HS-5 (cell line): ENCODE measurements at places on chromosomes 2 and 18.

DNA sequence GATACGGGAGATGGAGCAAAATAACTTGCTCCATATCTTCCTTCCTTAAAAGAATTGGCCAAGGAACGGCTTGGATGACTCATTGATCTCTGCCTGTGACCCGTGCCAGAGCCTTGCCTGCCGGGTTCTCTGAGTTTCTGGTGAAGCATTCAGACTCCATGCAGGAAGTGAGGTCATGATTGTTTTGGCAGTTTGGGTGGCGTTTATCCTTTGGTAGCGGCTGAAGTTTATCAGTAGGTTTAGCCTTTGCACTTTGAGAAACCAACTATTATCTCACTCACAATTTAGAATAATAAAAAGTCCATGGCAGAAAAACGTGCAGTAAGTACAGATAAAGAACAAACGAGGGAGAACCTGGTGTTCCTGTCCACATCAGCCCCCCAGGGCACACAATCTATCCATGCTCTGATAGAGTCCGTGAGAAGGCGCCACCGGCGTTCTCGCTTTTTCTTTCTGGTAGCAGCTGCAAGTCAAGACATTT, 15.0 kb upstream of the CTAGE1 start:
- DNase-seq, result peak; percentile 90

DNA sequence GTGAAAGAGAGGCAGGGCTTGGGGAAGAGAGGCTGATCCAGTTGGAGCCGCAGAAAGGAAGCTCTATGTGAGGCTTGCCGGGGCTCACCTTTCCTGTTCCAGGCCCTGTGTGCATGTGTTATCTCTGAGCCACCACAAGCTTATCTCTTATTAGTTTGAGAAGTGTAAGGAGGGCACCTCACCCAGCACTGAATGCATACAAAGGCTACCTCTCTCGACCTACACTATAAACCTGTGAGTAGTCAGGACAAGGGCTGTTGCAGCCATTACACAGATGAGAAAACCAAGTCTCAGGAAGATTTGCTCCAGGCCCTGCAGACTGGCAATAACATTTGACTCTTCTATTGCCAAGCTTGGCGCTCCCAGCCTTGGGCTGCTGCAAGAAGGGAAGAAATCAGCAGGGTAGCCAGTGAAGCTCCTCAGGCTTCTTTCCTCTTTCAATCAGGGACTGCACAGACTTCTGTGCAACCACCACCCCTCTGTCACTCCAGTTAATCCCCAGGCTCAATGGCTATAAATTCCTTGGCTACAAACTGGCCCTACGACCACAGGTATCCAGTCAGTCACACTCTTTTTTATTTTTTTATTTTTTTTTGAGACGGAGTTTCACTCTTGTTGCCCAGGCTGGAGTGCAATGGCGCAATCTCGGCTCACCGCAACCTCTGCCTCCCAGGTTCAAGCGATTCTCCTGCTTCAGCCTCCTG, 73.8 kb downstream of the CLHC1 start:
- no peak for DNase-seq

DNA sequence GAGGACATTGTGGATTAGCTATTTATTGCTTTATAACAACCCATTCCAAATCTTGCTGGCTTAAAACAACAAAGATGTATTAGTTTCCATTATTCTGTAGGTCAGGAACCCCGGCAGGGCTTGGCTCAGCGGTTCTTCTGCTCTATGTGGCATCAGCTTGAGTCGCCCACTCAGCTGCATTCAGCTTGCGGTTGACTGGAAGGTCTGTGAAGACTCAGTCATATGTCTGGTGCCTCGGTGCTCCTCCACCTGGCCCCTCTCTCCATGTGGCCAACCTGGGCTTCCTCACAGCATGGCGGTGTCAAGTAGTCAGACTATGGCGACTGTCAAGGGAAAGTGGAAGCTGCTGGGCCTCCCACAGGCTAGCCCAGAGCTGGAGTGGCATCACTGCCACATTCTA, 48.6 kb downstream of the EMILIN2 start:
- DNase-seq, result no peak

DNA sequence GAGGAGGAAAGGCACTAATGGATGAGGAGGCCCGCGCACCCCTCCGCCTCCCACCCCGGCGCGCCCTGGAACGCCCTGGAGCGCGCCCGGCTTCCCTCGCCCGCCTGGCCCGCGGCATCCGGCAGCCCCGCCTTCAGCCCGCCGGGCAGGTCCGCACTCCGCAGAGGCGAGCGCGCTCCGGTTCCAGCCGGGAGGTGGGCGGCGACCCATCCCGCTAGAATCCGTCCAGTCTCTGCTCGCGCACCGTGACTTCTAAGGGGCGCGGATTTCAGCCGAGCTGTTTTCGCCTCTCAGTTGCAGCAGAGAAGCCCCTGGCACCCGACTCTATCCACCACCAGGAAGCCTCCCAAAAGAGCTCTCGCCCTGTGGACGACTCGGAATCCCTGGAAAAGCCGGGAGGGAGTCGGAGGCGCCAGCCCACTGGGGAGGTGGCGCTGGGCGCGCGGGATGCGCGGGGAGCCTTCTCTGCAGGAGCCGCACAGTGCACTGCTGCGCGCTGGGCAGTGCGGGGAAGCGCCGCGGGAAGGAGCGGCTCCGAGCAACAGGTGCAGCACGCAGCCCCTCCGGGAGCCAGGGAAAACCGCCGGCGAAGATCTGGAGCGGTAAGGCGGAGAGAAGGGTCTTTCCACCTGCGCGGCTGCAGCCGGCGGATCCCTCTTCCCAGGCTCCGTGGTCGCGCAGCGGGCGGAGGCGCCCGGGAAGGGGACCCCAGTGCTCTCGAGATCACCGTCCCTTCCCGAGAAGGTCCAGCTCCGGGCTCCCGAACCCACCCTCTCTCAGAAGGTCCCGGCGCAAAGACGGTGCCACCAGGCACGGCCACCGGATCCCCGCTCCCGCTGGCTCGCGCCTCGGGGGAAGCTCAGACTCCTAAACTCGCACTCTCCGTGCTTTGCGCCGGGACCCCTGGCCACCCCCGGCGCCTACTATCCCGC, at the start of gene GALR1:
Gene GALR1 (plus strand): TSS at position 280 of the 932 bp plus-strand sequence. CDS start 701 bp downstream, outside the sequence.
- DNase-seq, result no peak

- no peak for DNase-seq
Observed at GRCh38 chr18:7020995-7021777, 96.4 kb downstream of the LAMA1 start.

DNA sequence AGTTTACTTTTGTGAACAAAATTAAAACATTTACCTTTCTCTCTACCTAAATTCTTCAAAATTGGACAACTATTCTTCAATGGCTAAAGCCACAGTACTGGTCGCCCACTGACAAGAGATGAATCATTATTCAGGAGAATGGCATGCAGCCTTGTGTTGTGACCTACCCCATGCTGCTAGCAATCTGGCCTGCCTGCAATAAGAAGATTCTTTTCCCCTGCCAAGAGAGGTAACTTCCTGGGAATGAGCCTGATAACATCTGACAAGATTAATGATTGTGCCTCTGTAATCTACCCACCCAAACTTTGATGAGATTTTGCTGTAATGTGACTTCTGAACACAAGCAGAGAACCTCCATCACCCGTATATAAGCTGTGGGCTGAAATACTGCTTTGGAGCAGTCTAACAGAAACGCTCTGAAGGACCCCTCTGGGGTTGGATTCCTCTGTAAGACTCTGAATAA, 47.0 kb upstream of the ST3GAL5 start:
- peak; percentile 49 for DNase-seq

GRCh38 chr2:199431746-199432213, 26.0 kb downstream of the SATB2 start:
- DNase-seq, result no peak

GRCh38 chr2:190636361-190636760, 12.5 kb upstream of the NAB1 start:
- DNase-seq, result peak; percentile 86

DNA sequence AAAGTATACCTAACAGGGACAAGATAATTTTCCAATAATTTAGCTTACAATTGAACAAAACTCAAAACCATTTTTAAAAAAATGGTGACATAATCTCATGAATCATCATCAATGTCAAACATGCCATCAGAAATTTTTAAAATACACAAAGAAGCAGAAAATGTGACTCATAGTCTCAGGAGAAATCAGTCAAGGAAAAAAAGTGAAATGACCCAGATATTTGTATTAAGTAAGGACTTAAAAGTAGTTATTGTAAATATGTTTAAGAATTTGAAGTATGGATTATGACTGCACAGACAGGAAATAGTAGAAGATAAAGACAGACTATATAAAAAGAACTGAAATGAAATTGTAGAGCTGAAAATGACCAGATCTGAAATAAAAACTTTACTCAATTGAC, 473.9 kb upstream of the SYT4 start:
- DNase-seq, result peak; percentile 19

GRCh38 chr2:73290049-73290839, 3.1 kb downstream of the EGR4 start:
- DNase-seq, result no peak

- DNase-seq, result no peak
Observed at GRCh38 chr2:101310090-101310833, 1.8 kb upstream of the RNF149 start.

DNA sequence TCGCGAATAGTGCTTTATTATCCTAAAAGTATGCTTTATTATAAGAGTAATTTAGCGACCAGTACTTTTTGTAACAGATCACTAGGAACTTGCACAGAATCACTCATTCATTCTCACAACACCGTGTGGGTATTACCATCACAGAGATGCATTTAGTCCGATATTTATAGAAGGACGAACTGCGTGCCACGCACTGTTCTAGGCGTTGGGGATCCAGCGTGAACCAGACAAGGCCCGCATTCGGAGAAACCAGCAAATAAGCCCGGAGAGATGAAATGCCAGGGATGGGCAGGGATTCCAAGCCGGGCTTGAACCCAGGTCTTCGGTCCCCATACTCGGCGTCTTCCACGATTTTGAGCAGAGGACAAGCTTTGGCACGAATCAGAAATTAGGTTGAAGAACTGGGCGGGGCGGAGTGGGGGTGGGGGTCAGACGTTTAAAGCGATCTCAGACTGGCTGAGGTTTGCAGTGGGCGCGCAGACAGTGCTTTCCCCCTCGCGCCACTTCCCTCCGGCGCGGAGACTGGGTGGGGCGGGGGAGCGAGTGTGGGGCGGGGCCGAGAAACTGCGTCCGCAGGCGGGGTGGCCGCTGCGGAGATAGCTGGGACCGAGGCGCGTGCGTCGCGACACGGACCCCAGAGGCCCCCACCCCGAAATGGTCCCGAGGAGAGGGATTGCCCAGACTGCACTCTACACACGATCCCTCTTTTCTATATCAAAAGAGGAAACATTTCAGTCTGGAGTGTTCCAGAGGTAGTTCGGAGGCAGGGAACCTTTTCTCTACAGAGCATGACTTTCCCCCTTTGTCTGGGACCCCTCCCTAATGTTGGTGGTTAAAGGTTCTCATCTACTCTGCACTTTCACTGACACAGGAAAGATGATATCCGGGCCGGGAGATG, 1.1 kb upstream of the CXCR4 start:
- DNase-seq, result no peak

GRCh38 chr2:86171295-86171694, 24.0 kb downstream of the IMMT start:
- no peak for DNase-seq

DNA sequence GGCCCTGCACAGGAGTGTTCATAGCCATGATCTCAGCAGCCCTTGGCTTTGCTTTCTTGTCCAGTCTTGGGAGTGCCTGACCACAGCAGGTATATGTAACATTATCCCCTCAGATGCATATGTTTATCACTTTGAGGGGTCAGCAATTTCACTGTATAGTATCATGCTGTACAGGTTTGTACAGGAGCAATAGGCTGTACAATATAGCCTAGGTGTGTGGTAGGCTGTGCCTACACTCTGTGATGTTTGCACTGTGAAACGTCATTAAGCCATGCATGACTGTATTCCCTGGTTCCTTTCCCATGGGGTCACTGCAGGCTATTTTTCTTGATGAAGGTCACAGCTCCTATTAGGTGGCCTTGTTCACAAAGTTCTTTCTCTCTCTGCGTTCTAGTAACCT, 4.7 kb upstream of the IL36G start:
- DNase-seq, result no peak

- peak; percentile 0 for DNase-seq
Observed at GRCh38 chr2:144801325-144801724, 281.4 kb upstream of the ZEB2 start.

DNA sequence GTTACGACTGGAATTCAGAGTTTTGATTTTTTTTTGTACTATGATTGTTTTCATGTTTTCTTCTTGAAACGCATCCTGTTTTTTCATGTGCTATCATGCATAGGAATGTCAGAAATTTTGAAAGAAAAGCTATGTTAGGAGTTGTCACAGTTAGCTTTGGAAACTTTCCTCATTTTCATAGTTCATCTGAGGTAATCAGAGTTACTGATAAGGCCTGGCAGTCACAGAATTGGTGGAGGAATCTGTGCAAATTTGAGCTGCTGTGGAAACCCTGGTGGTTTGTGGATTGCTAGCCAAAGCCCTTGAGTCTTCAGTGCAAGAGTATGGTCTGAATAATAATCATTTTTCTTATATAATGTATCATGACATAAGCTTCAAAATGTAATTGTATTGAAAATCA, 401.0 kb downstream of the CNTNAP5 start:
- DNase-seq, result no peak

DNA sequence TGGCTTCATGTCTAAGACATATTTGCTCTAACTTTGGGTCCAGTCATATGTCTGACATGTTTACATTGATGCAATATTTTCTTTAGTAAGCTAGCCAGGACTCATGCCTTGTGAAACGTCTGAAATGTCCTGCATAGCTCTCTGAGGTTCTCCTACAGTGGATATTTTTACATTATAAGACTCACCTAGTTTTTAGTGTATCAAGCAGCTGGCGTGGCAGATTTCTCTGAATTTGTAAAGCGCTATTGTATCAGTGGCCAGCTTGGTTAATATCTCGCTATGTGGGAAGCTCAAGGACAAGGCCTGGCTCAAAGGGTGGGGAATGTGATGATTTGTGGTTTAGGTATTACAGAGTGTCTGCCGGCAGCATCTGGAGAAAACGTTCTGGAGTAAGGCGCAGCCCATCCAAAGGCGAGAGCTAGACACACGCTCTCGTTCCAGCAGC, 164.3 kb downstream of the LTBP1 start:
- DNase-seq, result no peak

DNA sequence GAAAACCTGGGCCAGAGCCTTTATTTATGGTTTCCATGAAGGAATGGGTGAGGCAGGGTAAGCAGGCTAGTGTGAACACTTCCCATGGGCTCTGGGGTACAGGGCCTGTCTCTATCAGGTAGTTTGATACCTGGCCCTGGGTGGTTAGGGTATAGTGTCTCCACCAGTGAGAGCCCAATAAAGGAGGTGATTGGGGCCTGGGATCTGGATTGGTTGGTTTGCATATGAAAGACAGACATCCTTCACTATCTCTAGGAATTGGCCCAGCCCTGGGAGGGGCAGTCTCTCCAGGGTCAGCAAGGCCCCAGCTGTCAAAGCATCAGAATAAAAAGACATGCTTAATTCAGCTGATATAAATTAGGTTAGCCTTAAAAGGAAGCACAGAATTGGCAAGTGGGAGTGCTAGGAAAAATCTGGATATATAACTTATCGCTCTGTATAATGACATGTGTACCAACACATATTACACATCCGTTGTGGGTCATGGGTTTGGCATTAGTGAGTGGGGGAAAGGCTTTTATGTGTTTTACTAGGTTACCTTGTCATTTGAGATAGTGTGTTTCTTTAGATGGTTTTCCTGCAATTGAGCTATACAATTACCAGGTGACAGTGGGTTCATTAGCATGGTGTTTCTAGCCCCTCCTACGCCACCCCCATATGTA, 18.5 kb upstream of the TMEM178A start:
- DNase-seq, result no peak

GRCh38 chr2:238449909-238450417, 23.2 kb downstream of the ASB1 start:
- DNase-seq, result no peak
